NCI-H2081 treated with DMSO at 0.1 percent for 48 hours (cell line): ENCODE measurements at places on chromosomes 6 and 20.

GRCh38 chr6:123629258-123629941 is 7.3 kb downstream of the TRDN start:
- DNase-seq: no peak

DNA sequence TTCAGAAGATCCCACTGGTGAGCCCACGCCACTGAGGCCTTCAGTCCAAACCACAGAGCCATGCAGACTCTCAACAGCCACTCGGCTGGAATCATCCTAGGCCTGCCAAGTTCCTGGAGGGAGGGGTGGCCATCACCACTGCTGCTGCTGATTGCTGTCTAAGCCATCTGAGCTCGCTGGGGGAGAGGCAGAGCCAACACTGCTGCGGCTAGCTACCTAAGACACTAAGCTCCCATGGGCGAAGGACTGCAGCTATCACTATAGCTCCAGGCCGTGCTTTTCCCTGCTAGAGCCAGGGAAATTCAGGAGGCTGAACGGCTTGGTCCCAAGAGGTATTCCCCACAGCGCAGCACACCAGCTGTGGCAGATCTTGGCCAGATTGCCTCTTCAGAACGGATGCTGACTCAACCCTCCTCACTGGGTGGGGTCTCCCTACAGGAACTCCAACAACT is 73.6 kb downstream of the TBC1D32 start:
- DNase-seq: no peak

- DNase-seq: no peak
Measured at GRCh38 chr6:93728150-93728549, 308.8 kb upstream of the EPHA7 start.

- DNase-seq: peak; percentile 76
Measured at GRCh38 chr20:20214757-20215275, 153.1 kb upstream of the INSM1 start.

GRCh38 chr6:143965503-143966171 is 42.4 kb downstream of the PLAGL1 start:
- DNase-seq: no peak

GRCh38 chr20:64260239-64260638 is 4.7 kb downstream of the PCMTD2 start:
- DNase-seq: no peak

DNA sequence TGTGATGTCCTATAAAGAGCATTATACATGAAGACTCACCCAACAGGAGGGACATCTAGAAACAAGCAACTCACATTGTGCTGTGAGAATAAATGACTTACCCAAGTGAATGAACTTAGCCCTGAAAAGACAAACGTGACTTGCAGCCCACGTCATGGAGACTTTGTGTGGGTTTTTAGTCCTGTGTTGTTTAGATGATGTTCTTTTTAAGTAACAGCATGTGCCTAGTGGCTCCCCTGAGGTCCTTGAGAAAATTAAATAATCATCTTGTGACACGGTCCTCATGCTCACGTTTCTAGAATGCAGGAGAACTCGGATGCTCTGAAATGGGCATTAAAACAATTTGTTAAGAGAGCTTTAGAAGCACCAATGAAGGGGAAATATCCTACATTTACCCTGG is 165.1 kb downstream of the SASH1 start:
- DNase-seq: no peak

DNA sequence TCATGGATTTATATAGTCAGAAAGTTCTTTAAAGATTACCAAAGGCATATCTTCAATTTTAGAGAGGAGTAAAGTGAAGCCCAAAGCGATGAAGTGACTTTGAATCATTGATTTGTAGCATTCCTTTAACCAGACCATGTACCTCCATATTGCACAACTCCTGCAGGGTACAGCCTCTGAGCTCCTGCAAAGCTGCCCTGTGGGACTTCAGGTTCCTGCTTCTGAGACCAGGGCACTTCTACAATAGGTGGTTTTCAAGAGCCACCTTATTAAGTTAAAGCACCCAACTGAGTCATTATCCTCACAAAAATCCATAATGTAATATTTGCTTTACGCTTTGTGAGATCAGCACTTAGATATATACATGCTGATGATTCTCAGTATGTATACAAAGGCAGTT is 270.7 kb upstream of the RGS17 start:
- DNase-seq: no peak

GRCh38 chr20:17958373-17959256 is 10.0 kb downstream of the SNX5 start:
- no peak for DNase-seq

DNA sequence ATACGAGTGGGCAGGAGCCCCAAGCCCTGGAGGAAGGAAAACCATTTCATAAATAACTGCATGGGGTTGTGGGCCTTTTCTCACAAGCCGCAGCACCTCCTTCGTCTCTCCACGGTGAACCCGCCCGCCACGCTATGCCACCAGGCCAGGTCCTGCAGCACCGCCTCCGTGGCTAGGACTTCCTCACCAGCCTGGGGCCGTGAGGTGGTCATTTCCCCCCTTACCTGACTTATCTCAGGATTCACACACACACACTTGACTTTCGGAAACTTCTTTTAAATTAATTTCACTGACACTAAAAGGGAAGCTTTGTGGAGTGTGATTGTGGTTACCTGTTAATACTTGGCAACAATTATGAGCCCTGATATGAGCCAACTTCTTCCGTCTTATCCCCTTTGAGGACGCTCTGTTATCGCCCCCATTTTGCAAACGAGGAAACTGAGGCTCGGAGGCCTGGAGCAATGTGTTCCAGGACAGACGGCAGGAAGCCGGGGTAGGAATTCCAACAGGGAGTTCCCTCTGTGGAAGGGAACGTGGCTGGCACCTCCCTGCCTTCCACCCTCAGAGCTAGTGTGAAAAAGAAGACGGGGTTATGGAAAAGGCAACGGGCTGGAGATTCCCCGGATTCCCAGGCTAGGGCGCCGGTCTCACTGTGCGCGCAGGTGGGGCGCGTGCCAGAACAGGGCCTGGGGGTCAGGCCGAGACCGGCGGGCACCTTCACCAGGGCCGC is 817 bp upstream of the SLCO4A1 start:
- DNase-seq: no peak

DNA sequence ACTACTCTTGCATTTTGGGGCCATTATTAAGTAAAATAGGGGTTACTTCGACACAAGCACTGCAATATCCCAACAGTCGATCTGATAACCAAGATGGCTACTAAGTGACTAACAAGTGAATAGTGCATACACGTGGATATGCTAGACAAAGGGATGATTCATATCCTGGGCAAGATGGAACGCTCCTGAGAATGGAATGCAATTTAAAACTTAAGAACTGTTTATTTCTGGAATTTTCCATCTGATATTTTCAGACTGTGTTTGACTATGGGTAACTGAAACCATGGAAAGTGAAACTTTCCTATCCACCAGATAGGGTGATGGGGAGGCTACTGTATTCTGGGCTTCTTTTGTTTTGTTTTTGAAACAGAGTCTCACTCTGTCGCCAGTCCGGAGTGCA is 66.5 kb downstream of the ILRUN start:
- DNase-seq: no peak

DNA sequence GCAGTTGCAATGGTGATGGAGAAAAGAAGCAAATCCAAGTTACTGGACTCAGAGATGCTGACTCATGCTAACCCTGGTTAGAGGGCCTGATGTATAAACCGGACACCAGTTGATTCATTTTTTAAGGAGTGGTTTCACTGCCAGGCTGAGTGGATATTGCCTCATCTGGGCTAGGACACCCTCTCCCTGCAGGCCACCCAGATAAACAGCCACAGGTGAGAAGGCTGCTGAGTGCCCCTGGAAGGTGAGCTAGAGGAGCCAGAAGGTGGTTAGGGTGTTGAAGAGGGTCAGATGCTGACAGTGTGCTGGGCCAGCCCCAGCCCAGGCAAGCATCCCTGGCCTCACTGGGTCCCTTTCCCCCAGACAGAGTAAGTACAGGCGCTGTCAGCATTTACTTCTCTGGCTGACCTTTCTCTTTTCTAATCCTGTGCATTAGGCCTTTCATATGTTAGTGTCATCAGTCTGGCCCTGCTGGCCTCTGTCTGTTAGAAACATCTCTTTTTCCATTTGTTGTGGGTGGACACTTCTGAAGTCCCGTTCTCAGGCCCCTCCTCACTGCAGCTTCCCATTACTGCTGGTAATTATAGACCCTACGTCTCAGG is 13.5 kb downstream of the EPB41L1 start:
- DNase-seq: no peak

GRCh38 chr6:147438758-147439528 is 69.5 kb upstream of the SAMD5 start:
- no peak for DNase-seq

DNA sequence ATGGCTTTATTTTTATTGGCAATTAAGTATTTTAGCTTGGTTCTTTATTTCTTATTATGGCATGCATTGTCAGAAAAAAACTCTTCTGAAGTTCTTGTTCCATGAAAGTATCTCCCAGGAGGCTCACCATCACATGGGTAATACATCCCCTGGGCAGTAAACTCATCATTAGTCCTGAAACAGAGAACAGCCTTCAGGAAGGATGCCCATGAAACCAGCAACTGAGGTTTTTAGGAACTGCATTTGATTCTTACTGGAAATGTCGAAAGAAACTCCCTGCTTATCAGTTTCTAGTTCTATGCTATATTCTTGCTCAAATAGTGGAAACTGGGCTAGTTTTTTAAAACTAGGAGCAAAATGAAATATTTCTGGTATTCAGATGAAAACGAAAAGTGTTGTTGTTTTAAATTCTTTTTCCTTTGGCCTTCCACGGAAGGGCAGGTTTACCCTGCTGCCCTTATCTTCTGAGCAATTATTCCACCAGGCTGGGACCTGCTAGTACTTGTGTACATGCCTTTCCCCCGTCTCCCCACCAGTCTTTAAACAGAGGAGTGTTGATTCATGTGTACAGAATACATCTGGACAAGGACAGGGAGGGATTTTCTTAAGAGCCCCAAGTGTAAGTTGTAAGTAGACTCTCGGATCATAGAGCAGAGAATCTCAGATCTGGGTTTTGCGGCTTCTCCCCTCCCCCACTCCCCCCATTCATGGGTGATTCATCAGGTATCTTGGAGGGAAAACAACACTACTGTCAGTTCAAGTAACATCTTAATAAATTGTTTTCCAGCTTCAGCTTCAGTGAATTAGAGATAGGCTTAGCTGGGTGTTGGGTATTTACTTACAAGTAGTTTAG is 81.5 kb downstream of the RTN4IP1 start:
- DNase-seq: no peak

DNA sequence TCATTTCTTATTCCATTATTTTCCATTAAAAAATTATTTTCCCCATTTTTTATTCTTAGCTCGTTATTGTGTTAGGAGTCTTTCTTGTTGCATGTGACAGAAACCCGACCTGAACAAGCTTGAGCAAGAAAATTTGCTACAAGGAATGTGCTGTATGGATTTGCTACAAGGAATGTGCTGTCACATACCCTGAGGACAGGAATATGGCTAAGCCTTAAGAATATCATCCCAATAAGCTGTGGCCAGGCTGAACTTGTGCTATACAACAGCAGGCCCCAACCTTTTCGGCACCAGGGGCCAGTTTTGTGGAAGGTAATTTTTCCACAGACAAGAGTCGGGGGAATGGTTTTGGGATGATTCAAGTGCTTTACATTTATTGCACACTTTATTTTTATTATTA is 114.0 kb downstream of the TRMT11 start:
- DNase-seq: no peak

GRCh38 chr6:15062516-15063252 is 183.2 kb upstream of the JARID2 start:
- DNase-seq: no peak

DNA sequence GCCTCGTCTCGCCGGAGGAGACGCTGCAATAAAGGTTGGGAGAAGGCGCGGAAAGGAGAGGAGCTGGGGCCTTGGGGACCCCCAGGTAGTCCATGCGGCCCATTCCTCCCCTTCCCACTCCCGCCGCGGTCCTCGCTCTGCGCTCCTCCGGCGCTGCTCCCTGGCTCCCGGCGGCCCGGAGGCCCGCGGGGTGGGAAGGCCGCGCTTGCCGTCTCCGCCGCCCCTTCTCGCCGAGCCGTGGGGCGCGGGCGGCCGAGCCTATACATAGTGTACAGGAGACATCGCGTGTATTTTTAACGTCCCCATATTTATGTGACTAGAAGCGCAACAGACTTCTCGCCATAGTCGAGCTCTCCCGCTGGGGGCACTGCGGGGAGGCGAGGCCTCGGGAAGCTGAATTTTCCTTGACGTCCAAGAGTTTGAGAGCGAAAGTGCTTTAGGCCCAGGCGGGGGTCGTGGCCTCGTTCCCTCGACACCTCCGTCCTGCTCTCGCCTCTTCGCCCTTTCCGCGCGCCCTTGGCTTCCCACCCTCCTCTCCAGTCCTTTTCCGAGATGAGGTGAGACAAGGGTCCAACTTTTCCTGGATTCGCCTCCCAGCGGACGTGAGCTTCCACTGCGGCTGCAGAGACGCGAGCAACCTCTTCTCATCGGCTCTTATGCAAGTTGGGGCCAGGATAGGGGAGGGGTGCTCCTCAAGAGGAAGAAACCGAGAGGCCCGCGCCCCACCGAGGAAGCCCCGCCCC is 29.0 kb downstream of the SLC12A5 start:
- DNase-seq: no peak

DNA sequence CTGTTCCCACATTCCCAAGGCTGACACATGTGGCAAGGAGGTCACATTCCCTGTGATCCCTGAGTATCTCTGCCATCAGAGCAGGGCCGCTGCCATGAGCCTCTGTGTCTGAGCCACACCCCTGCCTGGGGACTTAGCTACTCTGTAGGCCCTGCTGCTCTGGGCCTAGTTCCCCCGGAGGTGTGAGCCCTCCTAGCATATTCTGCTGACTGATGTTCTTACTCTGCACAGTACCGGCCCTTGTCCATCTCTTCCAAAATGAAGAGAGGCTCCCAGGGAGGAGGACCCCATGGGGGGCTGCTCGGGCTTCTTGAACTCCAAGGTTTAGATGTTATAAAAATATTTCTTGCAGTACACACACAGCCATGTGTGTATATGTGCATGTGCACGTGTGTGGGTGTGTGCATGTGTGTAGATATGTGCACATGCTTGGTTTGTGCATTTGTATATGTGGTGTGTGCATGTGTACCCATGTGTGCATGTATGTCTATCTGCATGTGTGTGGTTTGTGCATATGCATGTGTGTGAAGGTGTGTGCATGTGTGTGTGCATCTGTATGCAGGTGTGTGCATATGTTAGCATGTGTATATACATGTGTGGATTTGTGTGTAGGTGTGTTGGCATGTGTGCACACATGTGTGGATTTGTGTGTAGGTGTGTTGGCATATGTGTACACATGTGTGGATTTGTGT is 101.2 kb downstream of the ERMARD start:
- DNase-seq: no peak

DNA sequence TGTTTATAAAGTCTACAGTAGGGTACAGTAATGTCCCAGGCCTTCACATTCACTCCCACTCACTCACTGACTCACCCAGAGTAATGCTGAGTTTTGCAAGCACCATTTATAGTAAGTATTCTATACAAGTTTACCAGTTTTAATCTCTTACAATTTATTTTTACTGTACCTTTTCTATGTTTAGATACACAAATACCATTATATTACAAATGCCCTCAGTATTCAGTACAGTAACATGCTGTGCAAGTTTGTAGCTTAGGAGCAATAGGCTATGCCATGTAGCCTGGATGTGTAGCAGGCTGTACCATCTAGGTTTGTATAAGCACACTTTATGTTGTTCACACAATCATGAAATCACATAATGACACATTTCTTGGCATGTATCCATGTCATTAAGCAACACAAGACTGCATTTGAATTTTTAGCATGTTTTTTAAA is 673.6 kb downstream of the CD109 start:
- DNase-seq: no peak

GRCh38 chr6:46015119-46015968 is at the start of gene CLIC5:
Gene CLIC5 (minus strand): TSS chr6:46015860. CDS start chr6:46015542, 318 bp downstream.
- no peak for DNase-seq

GRCh38 chr6:104986625-104987024 is 29.7 kb downstream of the LIN28B start:
- DNase-seq: no peak
